D341Med (cell line): ENCODE measurements at places on chromosomes 7 and 10.

DNA sequence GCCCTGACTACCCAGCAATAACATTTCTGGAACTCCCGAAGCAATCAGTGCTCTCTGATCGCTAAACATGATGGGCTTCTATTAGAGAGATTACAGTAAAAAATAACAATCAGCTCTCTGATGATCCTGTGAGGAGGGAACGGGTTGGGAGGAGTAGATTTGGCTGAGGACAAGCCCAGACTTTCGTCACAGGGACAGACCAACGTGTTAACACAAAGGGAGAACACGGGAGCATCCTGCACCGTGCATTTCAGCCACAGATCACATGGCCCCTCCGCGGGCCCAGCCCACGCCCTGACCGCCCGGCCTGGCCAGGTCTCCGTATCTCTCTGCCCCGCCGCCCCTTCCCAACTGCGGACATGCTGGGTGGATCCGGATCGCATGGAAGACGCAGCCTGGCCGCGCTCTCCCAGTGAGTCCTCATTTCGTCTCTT lies 95.0 kb upstream of the AGBL3 start:
- peak; percentile 84 for DNase-seq

GRCh38 chr10:30529373-30529998 lies 95.5 kb downstream of the MAP3K8 start:
- no peak for DNase-seq

GRCh38 chr10:63300801-63301200 lies 165.0 kb downstream of the JMJD1C start:
- DNase-seq: no peak

DNA sequence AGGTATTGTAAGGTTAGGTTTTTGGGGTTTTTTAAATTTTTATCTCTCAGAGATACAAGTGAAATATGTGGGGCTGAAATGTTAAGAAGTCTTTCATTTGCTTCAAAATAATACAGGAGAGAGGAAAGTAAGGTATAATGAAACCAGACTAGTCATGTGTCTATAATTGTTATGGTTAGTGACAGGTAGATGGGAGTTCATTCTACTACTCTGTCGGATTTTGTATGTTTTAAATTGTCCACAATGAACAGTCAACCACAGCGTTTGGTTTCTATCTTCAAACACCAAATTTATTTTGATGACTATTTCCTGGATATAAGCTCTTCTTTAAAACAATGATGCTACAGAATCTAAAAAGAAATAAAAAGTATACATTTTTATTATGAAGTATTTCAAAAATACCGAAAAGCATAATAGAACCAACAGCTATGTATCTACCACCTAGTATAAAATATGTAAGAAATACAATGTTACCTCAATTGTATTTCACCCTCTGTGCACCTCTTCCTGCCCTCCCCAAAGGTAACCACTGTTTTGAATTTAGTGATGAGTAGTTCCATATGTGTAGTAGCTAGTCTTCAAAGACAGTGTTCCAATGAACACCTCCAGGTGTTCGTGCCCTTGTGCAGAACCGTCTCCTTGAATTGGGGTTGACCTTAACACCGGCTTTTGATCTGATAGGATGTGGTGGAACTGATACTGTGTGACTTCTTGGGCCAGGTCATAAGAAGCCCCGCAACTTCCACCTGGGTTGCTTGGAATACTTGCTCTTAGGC lies 74.8 kb upstream of the CDK1 start:
- no peak for DNase-seq

GRCh38 chr10:21530168-21530567 lies 3.9 kb upstream of the MLLT10 start:
- no peak for DNase-seq

DNA sequence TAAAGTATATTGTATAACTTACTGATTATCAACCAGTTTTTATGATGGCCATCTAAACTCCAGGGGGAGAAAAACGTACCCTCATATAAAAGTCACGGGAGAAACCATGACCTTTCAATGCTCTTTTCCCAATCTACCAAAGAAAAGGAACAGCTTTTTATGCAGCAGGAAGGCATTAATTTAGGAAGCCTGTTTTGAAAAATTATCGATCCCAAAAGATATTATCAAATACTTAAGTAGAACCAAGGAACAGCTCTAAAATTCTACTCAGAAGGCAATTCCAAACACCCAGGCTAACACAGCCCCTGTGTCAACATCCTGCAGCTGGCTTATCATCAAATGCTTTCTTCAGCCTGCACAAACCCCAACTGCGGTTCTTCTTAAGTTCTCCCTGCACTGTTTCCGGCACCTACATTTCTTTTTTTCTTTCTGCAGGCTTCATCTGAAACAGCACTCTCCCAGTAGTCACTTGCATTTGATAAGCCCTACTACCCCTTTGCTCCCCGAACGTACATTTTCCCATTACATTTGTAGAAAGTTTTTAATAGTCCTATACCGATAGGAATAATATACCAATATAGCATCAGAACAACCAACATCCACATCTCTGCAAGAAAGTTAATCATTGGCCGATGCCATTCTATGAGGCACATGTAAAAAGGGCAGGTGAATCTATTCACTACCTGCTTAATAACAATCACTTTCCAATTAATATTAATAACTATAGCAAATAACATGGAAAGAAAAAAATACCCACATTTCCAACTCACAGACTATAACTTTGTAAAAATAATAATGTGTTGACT lies 47.9 kb downstream of the PIP4K2A start:
- no peak for DNase-seq

- no peak for DNase-seq
Observed at GRCh38 chr10:51733057-51733456, 33.7 kb upstream of the CSTF2T start.

- no peak for DNase-seq
Observed at GRCh38 chr10:77091597-77092165, 545.9 kb downstream of the KCNMA1 start.

GRCh38 chr10:118912961-118913600 lies 116.4 kb upstream of the NANOS1 start:
- DNase-seq: no peak

GRCh38 chr7:10924370-10924769 lies 49.3 kb upstream of the PHF14 start:
- DNase-seq: no peak

DNA sequence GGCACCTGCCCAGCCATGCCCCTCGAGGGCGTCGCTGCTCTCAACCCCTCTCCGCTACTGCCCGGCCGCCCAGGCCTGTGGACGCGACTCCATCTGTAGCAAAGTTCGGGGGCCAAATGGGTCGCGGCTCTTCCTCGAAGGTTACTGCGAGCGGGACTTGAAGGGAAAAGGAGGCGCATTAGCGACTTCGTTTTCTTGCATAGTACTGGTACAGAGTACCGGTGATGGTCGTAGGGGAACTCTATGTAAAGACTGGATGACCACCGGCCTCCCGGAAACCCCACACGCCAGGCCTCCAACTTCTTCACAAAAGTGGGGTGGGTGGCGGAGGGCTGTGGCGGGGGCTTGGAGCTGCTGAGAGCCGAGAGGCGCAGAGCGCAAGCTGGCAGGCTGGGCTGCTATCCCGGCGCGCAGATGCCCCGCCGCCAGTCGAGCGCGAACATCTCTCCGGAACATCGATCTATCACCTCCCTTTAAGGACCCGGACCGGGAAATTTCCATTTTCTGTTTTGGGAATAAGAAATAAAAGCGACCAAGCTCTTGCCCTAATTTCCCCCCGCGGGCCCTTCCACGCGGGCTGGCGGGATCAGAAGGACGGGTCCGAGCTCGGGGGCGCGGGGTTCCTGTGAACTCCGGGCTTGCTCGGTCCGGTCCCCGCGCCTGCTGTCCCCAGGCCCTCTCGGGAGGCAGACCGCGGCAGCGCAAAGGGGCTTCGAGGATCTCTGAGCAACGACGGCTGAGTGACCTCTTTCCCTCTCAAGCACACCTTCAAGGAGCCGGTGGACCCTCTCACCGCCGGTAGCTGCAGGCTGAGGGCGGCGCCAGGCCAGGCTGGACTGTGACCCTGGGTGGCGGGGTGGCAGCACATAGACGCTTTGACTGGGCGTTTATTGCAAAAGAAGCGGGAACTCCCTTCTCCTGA lies 12.2 kb upstream of the FEZF1 start:
- DNase-seq: no peak

DNA sequence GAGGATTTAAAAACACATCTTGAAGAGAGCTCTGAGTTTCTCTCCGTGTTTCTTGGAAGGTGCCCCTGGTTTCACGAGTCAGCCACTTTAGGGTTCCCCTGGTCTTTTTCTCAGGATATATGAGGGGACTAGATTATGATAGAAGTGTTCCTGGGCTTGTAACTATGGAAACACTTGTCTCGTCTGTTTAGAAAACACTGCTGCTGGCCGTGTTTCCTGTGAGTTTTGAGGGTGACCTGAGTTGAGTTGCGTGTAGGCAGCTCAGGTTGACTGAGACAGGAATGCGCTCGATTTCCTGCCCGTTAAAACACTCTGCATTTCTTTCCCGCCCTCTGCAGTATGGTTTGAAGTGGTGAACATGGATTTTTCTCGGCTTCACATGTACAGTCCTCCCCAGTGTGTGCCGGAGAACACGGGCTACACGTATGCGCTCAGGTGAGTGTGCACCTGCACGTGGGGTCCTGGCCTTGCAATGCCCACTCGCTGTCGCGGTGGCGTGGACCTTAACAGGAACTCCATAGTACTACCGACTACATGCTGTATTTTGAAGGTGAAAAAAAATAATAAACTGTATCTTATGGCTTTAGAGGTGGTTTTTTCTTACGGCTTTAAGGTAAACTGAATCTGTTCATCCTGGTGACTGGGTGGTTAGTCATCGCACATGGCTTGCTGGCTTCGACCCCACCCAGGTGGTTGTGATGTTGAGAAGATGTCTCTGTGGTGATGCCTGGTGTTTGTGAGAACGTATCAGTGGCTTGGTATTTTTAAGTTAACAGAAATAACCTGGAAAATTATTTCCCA lies at the start of gene SUN1:
SUN1 (plus strand) TSS at position 310 of the 801 bp plus-strand sequence; CDS start at position 359, 49 bp downstream.
- DNase-seq: no peak

DNA sequence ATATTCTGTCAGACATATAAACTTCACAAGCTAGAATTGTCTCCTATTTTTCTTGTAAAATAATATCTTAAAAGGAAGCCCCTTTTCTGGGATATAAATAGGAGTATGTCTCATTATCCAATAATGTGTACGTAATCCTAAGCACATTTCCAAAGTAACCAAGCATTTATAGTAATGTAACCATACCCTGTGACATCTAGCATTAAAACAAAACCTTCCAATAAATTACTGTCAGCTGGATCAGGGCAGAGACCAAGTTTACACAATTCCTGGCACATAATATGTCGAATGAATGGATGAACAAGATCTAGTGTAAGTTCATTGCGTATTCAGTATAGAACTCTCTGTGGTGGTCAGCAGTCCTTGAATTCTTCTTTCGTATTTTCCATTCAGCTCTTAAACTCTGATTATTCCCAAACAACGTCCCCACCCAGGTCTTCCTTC lies 14.3 kb downstream of the CPED1 start:
- DNase-seq: no peak

DNA sequence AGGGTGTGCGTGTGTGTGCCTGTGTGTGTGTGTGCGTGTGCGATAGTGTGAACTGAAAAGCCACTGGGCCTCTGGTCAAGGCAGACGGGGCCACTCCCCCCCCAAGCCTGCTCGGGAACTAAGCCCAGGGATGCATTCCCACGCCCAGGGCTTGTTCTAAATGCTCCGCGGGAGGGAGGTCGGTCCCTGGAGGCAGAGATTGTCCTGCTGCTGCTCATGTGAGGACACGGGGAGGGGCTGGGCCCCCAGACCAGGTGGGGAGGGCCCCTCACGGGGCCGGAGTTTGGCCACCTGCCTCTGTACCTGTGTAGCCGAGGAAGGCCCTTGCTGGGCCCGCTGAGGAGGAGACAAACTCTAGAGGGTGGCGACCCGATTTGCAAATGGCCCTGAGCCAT lies 93.9 kb downstream of the PDGFA start:
- DNase-seq: no peak

DNA sequence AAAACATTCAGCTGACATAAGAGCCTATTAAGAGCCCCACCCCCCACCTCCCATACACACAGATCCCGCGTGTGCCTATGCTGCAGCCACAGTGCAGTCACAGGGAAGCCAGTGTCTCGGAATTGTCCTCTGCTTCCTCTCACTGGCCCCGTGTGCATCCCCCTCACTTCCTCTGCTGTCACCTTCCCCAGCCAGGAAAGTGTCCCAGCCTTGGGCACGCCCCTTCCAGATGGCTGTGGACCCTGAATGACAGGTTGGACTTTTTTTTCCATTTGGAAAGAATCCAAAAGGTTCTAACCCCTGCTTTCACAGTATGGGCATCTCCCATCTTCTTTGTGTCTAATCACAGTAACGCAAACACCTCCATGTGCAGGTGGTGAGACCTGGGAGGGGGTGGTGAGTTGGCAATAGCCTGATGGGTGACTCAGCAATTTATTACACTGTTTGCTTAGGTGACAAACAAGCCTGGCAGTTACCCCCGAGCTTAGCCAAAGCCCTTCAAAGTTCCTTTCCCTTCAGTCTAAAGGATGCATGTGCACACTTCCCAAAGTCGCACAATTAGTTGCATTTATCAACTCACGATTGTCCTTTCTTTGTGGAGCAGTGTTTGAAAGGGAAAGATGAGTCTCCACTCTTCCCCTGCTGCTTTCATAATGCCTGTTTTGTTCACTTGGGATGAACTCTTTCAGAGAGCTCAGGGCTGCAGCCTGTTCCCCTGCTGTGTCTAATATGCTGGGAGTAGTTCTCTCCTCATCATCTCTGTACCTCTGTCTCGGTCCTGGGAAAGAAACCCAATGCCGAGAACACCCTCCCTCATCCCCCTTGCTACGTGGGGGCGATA lies 67.5 kb upstream of the EFCAB10 start:
- DNase-seq: no peak

- DNase-seq: no peak
Observed at GRCh38 chr7:126460664-126461063, 792.1 kb downstream of the GRM8 start.

DNA sequence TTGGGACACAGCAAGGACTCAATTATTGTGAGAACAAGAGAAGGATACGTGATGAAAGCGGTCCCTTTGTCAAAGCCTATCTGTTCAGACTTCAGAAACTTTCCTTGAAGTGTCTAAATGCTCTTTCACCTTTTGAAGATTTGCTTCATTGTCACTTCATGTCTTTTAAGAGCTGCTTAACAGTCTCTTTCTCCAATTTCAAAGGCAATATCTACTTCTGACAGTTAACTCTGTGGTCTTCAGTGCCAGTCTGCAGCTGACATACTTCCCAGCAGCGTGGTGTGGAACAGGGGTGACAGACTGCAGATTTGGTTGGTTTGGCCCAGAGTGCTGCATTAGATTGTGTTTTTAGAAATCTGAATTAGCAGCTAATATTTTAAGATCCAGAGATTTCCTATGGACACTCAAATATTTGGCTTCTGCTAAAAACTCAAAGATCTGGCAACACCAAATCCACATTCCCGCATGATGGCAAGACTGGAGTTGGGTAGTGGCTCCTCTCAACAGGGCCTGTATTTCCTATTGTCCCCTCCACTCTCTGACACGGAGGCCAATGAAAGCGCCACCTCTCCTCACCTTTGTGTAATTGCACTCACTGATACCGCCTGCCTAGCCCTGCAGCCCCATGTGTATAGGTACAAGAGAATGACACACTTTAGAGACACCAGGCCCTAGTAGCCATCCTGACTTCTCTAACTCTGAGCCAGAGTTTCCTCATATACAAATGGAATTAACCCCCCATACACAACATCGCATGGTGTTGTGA lies 11.5 kb downstream of the SCRN1 start:
- no peak for DNase-seq
